ENCODE measurements at places on chromosomes 13 and 19.

- no peak for DNase-seq
These were observed 26.2 kb downstream of the ZNF160 start for GRCh38 chr19:53076984-53077383.

GRCh38 chr19:34503531-34504272, 22.1 kb downstream of the WTIP start:
- peak; percentile 74 for DNase-seq

DNA sequence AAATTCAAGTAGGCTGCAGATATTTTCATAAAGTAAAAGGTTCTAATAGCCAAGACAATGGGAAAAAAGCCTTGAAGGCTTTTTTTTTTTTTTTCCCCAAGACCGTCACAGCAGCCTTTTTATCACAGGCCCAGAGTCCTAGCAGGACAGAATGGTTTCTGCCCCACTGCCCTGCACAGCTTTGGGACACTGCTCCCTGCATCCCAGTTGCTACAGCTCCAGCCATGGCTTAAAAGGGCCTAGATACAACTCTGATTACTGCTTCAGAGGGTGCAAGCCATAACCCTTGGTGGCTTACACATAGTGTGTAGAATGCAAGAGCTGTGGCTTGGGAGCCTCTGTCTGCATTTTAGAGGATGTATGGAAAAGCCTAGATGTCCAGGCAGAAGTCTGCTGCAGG, 1362.8 kb downstream of the SLITRK5 start:
- DNase-seq, result no peak

DNA sequence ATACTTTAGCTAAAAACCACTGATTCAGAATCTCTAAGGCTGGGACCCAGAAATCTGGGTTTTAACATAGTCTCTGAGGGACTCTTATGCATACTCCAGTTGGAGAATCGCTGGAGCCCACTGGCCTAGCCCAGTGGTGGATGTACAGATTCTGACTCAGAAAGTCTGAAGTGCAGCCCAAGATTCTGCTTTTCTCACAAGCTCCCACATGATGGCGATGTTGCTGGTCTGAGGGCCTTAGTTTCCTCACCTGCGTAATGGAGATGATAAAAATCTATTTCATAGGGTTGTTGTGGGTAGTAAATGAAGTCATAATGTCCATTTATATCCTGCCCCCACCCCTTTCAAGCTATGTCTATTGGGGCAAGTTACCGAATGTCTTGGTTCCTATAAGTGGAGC, 7.7 kb upstream of the CDADC1 start:
- no peak for DNase-seq

DNA sequence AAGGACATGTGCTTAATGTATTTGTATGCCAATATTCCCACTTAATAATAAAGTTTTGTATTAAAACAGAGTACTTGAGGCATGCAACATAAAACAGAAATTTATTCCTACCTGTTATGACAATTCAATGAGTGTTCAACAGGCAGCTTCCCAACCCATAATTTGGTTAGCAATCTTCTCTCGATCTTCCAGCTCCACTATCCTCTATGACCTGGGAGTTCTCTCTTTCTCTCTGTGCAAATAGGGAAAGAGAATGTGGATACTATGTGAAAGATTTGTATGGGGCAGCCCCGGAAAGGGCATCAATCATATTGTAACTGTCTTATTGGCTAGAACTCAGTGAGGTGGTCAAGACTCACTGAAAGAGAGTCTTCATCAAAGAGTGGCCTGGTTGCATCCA, 644.9 kb upstream of the PCDH20 start:
- no peak for DNase-seq

DNA sequence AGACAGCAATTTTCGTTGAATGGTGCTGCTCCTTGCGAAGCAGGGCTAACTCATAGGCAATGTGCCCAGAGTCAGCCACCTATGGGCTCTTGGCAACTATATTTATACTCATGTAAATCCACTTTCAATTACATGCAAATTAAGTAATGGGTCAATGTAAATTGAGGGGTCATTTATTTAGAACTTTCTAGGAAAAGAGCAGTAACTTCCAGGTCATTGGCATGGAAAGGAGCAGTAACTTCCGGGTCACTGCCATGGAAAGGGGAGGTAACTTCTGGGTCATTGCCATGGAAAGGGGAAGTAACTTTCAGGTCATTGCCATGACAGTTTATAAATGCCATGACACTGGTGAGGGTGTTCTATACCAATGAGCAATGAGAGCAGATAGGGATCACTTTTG, 11.6 kb downstream of the KLK4 start:
- no peak for DNase-seq

DNA sequence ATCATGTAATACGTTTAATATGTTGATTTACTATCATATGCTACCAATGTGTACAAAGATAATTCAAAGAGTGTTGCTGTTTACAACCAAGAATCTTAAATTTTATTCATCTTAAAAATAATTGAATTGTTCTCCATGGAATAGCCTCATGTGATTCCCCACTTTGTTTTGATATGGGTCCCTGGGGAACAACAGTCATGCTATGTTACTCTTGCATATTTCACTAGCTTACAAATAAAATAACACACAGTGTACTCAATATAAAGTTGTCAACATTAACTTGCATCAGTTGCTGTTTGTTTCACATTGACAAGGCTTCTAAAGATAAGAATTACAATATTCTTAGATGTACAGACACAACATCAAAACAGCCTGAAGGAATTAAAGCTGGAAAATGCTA, 2.3 kb downstream of the ENOX1 start:
- DNase-seq, result no peak

GRCh38 chr13:98390086-98390715, 186.7 kb downstream of the STK24 start:
- no peak for DNase-seq

- DNase-seq, result no peak
These were observed 1040.6 kb upstream of the SPRY2 start for GRCh38 chr13:81381560-81381959.

DNA sequence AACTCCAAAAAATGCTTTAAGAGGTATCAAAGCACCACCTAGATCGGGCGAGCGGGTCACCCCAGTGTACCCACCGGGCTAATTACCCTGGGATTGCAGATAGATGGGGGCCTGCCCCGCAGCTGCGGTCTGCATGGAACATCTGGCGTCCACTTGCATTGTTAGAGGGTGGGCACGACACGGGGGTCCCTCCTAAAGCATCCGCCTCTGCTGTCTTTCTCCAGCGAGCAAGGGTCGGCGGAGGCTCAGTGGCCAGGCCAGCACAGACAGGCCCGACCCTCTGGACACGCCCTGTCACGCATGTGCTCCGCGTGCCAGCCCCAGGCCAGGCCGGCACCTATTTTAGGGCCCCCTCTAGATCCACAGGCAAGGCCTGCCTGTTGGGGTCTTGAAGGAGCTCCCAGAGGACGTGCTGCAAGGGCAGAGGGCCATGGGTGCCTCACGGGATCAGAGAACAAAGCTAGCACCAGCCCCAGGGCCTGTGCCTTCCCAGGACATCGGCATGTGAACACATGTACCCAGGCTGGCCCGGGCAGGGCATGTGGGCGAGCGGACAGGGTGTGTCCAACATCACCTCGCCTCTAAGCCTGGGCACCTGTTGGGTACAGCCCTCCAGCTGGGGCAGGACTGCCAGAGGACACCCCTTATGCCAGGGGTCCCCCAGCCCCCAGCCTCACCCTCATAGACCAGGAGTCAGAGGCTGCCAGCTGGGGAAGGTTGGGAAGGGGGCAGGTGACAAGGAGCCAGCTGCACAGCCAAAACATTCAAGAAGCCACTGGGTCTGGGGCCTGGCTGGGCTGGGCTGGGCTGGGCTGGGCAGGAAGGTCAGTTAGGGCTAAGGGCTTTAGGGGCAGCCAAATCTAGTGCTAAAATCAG, 35.6 kb upstream of the NANOS3 start:
- DNase-seq, result peak; percentile 92

DNA sequence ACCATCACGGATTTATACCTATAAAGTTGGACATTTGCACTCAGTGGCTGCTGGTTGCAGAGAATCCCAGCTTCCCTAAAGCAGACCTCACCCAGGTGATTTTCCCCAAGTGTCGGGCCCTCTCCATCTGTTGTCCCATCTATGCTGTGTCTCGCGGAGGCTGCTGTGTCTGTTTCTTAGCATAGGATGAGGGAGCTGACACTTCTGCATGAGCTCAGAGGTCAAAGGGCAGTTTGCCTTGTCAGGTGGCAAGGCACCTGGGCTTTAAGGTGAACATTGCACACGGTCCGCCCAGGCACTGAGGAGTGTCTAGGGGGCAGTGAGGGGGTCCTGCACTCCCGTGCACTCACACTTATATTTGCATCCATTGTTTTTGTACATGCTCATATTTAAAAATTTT, 151.6 kb downstream of the ZIC5 start:
- DNase-seq, result no peak

GRCh38 chr19:46413262-46414031, at the start of gene CCDC8:
TSS of gene CCDC8 (minus strand) at chr19:46413564. CDS start at chr19:46412810, 754 bp downstream.
- DNase-seq, result no peak

DNA sequence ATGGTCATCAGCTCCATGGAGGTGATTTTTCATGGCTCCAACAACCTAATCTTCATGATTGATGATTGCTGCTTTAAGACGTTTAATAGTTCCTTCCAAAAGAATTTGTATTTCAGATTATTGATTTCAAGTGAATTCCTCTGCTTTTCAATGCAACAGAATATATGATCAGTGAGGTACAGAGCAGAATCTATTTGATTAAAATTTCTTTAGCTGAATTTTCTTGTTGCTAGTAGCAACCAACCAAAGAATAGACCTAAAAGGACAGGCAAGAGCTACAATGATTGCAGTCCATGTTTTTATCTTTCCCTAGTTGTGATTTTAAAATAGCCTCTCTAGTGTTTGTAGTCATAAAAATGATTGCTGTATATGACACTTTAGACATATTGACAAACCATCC, 76.8 kb upstream of the SCEL start:
- no peak for DNase-seq

DNA sequence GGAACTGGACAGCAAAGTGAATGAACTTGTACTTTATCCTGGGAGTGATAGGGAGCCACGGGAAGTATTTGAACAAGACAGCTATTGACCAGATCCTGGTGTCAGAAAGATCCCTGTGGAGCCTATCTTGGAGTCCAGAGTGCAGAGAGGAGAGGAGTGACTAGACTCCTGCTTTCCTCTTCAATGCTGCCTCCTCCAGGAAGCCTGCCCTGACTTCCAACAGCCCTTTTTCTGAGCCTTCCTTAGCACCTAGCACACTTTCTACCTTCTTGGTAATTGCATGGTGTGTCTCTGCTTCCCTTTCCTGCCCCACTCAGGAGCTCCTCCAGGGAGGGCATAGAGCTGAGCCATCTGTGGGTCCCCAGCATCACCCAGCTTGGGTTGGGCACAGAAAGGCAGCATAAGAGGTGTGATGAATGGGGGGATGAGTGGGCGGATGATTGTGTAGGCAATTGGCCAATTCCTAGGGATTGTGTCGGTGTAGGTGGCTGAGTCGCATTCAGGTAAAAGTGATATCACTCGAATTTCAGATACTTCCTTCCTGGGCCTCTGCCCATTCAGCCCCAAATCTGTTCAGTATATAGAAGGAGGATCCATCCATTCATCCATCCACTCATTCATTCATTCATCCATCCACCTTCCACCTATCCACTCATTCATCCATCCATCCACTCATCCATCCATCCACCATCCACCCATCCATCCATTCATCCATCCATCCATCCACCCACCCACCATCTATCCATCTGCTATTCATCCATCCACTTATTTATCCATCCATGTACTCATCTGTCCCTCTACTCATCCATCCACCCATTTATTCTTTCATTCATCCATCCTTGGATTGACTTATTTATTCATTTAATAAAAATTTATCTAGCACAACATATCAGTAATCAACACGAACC, 26.9 kb downstream of the CYP4F22 start:
- no peak for DNase-seq

DNA sequence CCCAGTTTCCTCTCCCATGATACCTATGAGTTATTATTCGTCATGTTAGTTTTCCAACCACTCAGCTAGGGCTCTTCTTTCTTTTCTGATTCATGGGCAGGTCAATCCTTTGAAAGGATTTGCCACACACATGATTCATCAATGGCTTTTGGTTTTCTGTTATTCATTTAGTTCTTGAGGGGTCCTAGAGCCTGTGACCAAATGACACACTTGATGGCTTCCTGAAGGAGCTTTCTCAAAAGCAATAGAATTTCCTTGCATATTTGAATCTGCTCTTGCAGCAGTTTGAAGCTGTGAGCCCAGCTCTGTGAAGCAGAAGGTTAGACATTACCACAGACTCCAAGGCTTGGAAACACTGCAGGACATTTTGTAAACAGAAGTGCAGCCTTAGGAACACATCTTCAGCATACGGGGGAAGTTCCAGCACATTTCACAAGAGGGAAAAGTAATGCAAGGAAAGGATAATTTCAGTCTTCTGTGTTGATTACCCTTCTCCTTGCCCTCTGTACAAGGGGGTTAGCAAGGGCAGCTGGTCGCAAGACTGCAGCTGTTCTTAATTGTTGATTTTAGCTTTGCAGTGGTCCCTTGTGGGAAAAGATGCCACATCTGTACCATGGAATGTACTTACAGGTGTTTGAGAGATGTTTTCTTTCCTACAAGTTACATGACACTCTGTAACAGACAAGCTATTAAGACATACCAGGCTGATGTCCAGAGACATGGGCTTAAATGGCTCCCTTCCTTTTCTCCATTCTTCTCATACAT, 338.6 kb downstream of the KCNRG start:
- DNase-seq, result no peak

GRCh38 chr13:106530171-106530851, 5.2 kb downstream of the EFNB2 start:
- no peak for DNase-seq

DNA sequence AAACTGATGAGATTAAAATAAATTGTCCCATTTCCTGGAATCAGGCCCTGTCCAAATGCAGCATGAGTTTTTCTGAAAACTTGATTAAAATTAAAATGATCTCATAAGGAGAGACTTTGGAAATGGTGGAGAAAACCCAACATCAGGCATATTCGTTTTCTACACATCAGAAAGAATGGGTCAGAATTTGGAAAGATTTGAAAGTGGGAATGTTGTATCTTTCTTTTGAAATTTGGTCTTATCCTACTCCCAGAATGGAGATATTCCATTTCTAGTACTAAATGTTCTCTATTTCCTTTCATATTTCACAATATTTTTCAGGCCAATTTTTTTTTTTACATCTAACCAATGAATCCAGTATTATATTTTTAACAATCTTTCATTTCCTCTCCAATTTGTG, 223.9 kb upstream of the RXFP2 start:
- no peak for DNase-seq

DNA sequence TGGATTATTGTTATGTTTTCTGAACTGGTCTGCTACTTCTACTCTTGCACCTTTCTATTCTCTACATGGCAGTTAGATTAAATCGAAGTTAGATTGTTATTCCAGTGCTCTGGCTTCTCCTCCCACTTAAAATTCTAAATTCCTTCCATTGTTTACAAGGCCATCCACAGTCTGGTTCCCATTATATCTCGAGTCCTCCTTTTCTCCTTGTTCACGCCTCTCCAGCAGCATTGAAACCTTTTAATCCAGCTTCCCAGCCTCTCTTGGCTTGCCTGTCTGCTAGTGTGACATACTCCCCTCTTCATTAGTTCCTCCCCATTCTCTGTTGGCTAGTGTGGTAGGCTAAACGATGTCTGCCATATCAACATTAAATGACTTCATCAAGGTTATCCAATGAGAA, 54.5 kb downstream of the DNAJC15 start:
- DNase-seq, result no peak

GRCh38 chr19:43674183-43674582, 4.2 kb upstream of the PLAUR start:
- DNase-seq, result no peak

Measured in vagina (tissue), 2 donors.